Activated naive CD8-positive, alpha-beta T cell treated with anti-CD3 and anti-CD28 coated beads, Interleukin-2, amount 50 U/mL, for 24 hours (primary cell): ENCODE measurements at places on chromosomes 6 and 20.
A peak's percentile ranks its signal among the peaks of the same experiment; 100 is the strongest.

DNA sequence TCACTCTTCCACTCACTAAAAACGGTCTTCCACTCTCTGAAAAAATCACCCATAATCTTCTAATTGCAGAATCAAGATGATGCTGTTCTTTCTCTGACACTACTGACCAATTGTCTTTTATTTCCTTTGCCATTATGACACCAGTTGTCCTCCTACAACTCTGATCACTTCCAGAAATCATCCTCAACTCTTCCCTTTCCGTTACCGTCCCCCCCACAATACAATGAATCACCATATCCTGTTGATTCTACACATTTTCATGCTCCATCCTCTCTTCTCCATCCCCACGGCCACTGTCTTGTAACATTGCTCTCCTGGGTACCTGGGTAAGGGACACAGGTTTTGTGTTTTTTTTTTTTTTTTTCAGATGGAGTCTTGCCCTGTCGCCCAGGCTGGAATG is 2.5 kb upstream of the PPP2R5D start:
- H3K4me1 ChIP-seq = peaks cover 58% of the 10 kb centered on the region
- peaks cover 8% of the 10 kb centered on the region for H3K36me3 ChIP-seq
- H3K27ac ChIP-seq = peak overlapping the region; percentile 29

GRCh38 chr6:123629258-123629941 is 7.3 kb downstream of the TRDN start:
- no peaks in the 10 kb centered on the region for H3K4me1 ChIP-seq
- no peaks in the 10 kb centered on the region for H3K27me3 ChIP-seq
- no peaks in the 10 kb centered on the region for H3K36me3 ChIP-seq
- no peak overlapping the region for H3K4me3 ChIP-seq
- no peak overlapping the region for H3K27ac ChIP-seq

GRCh38 chr20:61560361-61560853 is 308.3 kb downstream of the CDH4 start:
- no peak for DNase-seq
- no peaks in the 10 kb centered on the region for H3K27me3 ChIP-seq
- H3K27ac ChIP-seq = no peak overlapping the region

GRCh38 chr6:27891320-27891875 is 20.8 kb downstream of the OR2B2 start:
- H3K4me1 ChIP-seq = peaks cover 38% of the 10 kb centered on the region
- no peak overlapping the region for H3K27ac ChIP-seq
- H3K27me3 ChIP-seq = no peaks in the 10 kb centered on the region
- no peak for DNase-seq
- H3K4me3 ChIP-seq = no peak overlapping the region

DNA sequence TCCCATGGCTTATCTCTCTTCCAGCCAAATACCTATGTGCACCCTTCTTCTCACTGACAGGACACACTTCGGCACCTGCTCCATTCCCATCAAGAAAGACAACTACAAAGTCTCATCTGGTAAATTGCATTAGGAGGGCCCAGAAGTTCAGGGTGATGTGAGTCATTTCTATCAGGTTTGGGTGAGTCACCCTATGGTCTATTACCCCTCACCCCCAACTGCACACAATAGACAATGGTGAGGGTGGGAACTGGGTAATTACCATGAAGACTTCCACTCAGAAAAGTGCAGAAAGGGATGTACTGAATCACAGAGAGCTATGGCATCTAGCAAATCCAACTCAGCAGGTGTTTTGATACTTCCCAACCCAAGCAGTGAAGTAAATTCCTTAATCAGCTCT is 54.8 kb downstream of the OPN5 start:
- peaks cover 11% of the 10 kb centered on the region for H3K4me1 ChIP-seq
- no peaks in the 10 kb centered on the region for H3K36me3 ChIP-seq
- H3K27me3 ChIP-seq = peaks cover 14% of the 10 kb centered on the region
- no peak for DNase-seq
- H3K4me3 ChIP-seq = peak overlapping the region; percentile 14

- no peak for DNase-seq
- peak overlapping the region; percentile 94 for H3K27ac ChIP-seq
- H3K27me3 ChIP-seq = no peaks in the 10 kb centered on the region
- no peak overlapping the region for H3K4me3 ChIP-seq
- H3K4me1 ChIP-seq = peaks cover 83% of the 10 kb centered on the region
These were observed 250.4 kb downstream of the GMPR start for GRCh38 chr6:16488813-16489212.

DNA sequence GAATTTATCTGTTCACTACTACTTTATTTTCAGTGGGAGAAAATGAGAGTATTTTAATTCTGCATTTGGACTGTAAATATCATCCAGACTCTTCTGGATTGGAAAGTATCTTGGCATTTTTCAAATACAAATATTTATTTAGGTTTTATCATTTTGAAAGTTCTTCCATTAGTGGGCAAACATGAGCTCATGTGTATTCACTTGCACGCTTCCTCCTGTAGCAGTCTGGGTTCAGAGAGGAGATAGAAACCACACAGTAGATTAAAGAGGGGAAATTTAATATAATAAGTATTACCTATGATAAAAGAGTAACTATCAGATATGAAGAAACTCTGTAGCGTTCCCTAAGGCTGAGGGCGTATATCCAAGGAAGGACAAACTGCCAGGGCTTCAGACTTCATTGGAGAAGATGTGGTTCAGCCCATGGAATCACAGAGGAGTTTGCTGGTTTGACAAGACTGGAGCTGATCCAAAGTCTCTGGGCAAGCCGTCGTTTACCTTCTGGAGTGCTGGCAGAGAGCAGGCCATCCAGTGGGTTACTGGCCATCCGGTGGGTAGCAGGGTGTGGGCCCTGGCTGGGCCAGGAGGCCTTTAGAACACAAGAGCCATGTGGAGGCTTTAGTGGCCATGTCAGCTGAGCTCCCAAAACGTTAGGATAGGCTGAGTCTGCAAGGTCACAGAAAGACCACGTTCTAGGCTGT is 44.3 kb downstream of the KCNS1 start:
- H3K27ac ChIP-seq = peak overlapping the region; percentile 58
- DNase-seq = no peak
- peaks cover 86% of the 10 kb centered on the region for H3K4me1 ChIP-seq

GRCh38 chr20:24978513-24978912 is 14.0 kb downstream of the APMAP start:
- no peak overlapping the region for H3K4me3 ChIP-seq
- peaks cover 89% of the 10 kb centered on the region for H3K36me3 ChIP-seq
- no peaks in the 10 kb centered on the region for H3K27me3 ChIP-seq
- DNase-seq = no peak
- no peak overlapping the region for H3K27ac ChIP-seq

GRCh38 chr6:55980627-55981211 is 105.3 kb upstream of the BMP5 start:
- H3K4me3 ChIP-seq = no peak overlapping the region
- no peaks in the 10 kb centered on the region for H3K4me1 ChIP-seq
- H3K27ac ChIP-seq = no peak overlapping the region
- no peaks in the 10 kb centered on the region for H3K36me3 ChIP-seq
- peak; percentile 2 for DNase-seq
- no peaks in the 10 kb centered on the region for H3K27me3 ChIP-seq

- no peaks in the 10 kb centered on the region for H3K27me3 ChIP-seq
- DNase-seq = no peak
- H3K4me1 ChIP-seq = no peaks in the 10 kb centered on the region
- no peak overlapping the region for H3K27ac ChIP-seq
- peaks cover 61% of the 10 kb centered on the region for H3K36me3 ChIP-seq
- no peak overlapping the region for H3K4me3 ChIP-seq
These were observed 95.6 kb downstream of the CTNNBL1 start for GRCh38 chr20:37789408-37789807.

DNA sequence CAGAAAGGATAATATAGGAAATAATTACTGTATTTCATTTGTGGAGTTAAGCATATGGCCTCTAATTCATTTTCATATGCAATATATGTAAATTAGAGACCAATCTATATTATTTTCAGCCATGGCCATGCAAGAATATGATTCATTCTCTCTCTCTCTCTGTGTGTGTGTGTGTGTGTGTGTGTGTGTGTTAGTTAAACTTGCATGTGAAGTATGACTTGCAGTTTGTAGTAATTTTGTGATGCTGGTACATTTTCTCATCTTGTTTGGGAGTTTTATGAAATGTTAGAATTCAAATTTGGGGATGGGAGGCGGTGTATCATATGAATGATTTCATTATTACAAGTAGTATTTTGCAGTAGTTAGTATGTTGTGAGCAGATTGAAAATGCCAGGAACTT is 74.8 kb downstream of the JARID2 start:
- H3K4me3 ChIP-seq = no peak overlapping the region
- DNase-seq = no peak
- H3K36me3 ChIP-seq = peaks cover 23% of the 10 kb centered on the region
- H3K27me3 ChIP-seq = no peaks in the 10 kb centered on the region
- H3K27ac ChIP-seq = peak overlapping the region; percentile 93
- H3K4me1 ChIP-seq = peaks cover 95% of the 10 kb centered on the region

DNA sequence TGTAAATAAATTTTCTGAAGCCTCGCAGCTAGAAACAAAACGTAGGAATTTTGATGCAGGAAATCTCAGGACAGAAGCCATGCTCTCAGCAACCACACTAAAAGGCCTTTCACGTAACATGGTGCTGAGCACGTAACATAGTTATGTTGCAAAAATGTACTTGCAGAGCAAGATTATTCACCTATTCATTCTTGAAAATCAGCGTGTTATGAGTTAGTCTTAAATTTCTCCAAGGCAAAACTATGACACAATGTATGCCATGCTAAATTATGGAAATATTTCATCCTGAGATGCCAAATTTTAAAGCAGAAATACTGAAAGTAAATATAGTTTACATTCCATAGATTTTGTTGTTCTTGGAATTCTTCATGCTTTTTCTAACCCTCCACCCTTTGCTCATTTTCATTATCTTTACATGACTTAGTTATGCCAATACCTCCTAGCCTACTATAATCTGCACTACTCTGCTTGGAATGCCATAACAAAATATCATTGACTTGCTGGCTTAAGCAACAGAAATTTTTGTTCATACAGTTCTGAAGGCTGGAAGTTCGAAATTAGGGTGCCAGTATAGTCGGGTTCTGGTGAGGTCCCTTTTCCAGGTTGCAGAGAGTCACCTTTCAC is 179.8 kb upstream of the BMP5 start:
- DNase-seq = no peak
- H3K4me1 ChIP-seq = no peaks in the 10 kb centered on the region
- no peaks in the 10 kb centered on the region for H3K36me3 ChIP-seq
- H3K27me3 ChIP-seq = no peaks in the 10 kb centered on the region
- no peak overlapping the region for H3K4me3 ChIP-seq

DNA sequence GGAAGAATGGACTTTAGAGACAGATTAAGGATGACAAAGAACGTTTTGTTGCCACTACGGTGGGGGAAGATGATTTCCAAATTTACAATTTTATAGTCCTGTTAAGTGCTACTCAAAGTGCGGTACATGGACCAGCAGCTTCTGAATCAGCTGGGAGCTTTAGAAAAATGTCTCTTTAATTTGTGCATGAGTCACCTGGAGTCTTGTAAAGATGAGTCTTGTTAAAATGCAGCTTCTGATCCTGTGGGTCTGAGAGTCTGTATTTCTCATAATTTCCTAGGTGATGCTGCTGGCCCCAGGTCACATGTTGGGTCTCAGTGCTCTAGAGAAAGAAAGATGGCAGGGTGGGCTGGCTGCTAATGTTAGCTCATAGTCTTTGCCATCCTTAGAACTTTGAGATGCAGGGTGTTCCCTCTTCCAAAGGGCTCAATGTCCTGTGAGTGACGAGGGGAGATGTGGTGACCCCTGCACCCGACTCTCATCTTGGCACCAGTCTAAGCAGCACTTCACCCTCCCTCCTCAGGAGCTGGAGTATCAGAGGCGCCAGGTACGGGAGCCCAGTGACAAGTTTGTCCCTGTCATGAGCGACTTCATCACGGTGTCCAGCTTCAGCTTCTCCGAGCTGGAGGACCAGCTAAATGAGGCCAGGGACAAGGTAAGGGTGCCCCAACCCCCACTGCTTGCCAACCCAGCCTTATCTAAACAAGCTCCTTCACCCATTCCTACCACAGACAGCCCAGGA is 34.5 kb downstream of the MOCS1 start:
- H3K36me3 ChIP-seq = no peaks in the 10 kb centered on the region
- no peak overlapping the region for H3K4me3 ChIP-seq
- H3K4me1 ChIP-seq = no peaks in the 10 kb centered on the region
- DNase-seq = no peak
- H3K27me3 ChIP-seq = peaks cover 3% of the 10 kb centered on the region

GRCh38 chr6:88982720-88983119 is 19.3 kb upstream of the RNGTT start:
- no peaks in the 10 kb centered on the region for H3K4me1 ChIP-seq
- DNase-seq = no peak
- no peaks in the 10 kb centered on the region for H3K27me3 ChIP-seq
- H3K4me3 ChIP-seq = no peak overlapping the region
- no peaks in the 10 kb centered on the region for H3K36me3 ChIP-seq

DNA sequence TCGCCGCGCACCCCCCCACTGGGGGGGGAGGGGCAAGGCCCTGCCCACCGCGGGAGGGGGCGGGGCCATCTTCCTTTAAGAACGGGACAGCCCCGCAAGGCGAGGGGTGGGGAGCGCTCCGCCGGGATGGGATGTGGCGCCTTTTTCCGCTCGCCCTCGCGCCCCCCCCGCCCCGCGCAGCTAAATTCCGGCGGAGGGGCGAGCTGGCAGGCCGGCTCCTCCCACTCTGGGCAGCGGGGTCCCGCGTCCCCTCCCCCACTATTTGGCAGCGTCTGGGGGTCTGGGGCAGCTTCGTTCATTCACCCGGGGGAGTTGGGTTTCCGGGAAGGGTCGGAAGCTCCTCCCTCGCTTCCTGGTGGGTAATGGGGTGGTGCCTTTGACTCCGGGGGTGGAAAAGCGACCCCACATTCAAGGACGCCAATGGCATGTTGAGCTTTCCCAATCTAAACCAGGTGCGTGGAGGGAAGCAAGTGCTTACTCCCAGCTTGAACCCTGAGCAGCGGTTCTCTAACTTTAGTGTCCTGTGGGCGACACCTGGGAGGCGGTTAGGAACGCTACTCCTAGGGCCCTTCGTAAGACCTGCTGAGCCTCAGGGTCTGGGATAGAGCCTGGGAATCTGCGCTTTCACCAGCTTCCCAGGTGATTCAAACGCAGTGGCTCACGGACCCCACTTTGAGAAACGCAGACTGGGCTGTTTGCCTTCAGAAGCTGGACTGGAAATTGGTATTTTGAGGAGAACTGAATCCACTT is 927 bp downstream of the ASXL1 start:
- peak overlapping the region; percentile 89 for H3K27ac ChIP-seq
- H3K27me3 ChIP-seq = peaks cover 1% of the 10 kb centered on the region
- H3K4me3 ChIP-seq = peak overlapping the region; percentile 95
- peaks cover 28% of the 10 kb centered on the region for H3K36me3 ChIP-seq
- H3K4me1 ChIP-seq = peaks cover 76% of the 10 kb centered on the region
- DNase-seq = peak; percentile 85

GRCh38 chr6:155067956-155068615 is 73.0 kb downstream of the TIAM2 start:
- no peaks in the 10 kb centered on the region for H3K36me3 ChIP-seq
- peaks cover 17% of the 10 kb centered on the region for H3K27me3 ChIP-seq
- no peak overlapping the region for H3K4me3 ChIP-seq
- H3K4me1 ChIP-seq = no peaks in the 10 kb centered on the region
